Dorsolateral prefrontal cortex (tissue), 122 donors: ENCODE measurements at places on chromosomes 7 and 10. TPM values are rescaled to one million over a fixed set of nuclear protein-coding genes. Genes with fewer than 3 reads are reported as not detected.

The CHST15 gene
- total RNA-seq = 38.1 TPM

The UCMA gene
- not detected for total RNA-seq

The UTF1 gene
- total RNA-seq = not detected

The OR2A12 gene
- not detected for total RNA-seq

The ADARB2 gene
- 76.4 TPM for total RNA-seq

The GNAT3 gene
- total RNA-seq = not detected

The AKR1C4 gene
- total RNA-seq = not detected

The OPALIN gene
- total RNA-seq = 287 TPM

The ACTL6B gene
- 83.0 TPM for total RNA-seq

The CYP26A1 gene
- 3.5 TPM for total RNA-seq

The HOXA3 gene
- total RNA-seq = not detected

The MCU gene
- 18.7 TPM for total RNA-seq

The POLD2 gene
- 55.5 TPM for total RNA-seq

The TAS2R5 gene
- 7.0 TPM for total RNA-seq

The GPNMB gene
- total RNA-seq = 17.1 TPM

The NPM3 gene
- total RNA-seq = 14.0 TPM

The TACC2 gene
- 44.6 TPM for total RNA-seq

The ZCWPW1 gene
- total RNA-seq = 8.4 TPM

The TNS3 gene
- total RNA-seq = 55.8 TPM

The ZNF736 gene
- total RNA-seq = 29.8 TPM
